NCI-H1930 (cell line): ENCODE measurements at places on chromosomes 1 and 21.

GRCh38 chr1:226779561-226779960 lies 40.5 kb upstream of the ITPKB start:
- DNase-seq = no peak

GRCh38 chr1:95865769-95866168 lies 631.8 kb downstream of the RWDD3 start:
- DNase-seq = no peak

GRCh38 chr21:35578831-35579471 lies 481.4 kb downstream of the SETD4 start:
- no peak for DNase-seq

GRCh38 chr1:30879940-30880677 lies 28.4 kb downstream of the SDC3 start:
- DNase-seq = peak; percentile 43

- no peak for DNase-seq
These were observed 206.7 kb upstream of the C1orf87 start for GRCh38 chr1:60280256-60280655.
